ENCODE measurements at places on chromosomes 12 and 14.

GRCh38 chr12:48936379-48936979 is 11.2 kb upstream of the FKBP11 start:
- DNase-seq = peak; percentile 61

DNA sequence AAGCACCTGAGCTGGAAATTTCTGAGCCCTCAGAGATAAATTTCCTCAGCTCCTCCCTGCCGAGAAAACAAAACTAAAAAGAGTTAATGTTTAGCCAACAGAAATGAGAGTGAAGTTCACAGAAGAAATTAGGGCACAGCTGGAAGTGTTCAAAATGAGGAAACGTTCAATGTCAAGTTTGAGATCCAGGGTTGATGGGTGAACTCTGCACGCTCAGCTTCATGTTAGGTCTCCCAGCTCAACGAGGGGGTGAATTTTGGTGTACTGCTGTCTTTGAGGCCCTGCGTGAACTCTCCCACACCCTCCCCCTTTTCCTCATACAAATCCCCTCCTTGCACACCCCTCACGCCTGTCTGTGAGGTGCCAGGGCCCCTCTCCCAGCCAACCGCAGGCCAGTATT is 13.3 kb upstream of the OAS3 start:
- no peak for DNase-seq

DNA sequence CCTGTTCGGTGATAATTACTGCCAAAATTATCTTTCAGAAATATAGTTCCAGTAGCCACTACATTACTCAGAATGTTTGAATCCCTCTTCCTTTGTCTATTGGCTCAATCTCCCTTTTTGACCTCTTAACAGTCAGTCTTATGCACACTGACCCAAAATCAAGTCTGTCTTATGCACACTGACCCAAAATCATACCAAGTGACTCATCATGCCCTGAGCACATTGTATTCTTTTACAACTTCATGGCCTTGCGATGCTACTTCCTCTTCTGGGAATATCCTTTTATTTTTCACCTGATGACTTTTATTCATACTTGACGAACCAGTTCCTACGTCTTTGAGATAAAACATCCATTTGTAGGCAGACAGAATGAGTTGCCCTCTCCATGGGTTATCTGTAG is 182.3 kb downstream of the NPAS3 start:
- no peak for DNase-seq

DNA sequence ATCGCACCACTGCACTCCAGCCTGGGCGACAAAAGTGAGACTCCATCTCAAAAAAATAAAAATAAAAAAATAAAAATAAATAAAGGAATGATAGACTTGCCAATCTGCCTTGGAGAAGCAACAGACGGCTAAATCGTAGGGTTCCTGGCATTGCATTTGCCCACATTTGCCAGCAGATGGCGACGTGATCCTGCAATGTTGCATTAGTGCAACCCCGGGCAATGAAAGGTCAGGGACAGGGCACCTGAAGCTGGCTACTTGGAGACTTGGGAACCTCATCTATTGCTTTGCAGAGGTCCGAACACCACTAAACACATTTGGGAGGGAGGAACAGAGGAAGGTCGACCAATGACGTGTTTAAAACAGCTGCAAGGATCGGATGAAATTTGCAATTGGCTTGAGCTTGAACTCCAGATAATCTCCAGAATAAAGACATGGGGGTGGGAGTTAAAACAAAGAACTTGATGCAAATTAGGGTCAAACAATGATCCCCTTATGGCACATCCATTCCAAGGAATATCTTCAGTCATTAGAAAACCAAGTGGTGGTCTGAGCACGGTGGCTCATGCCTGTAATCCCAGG is 34.6 kb downstream of the SPRING1 start:
- peak; percentile 23 for DNase-seq

DNA sequence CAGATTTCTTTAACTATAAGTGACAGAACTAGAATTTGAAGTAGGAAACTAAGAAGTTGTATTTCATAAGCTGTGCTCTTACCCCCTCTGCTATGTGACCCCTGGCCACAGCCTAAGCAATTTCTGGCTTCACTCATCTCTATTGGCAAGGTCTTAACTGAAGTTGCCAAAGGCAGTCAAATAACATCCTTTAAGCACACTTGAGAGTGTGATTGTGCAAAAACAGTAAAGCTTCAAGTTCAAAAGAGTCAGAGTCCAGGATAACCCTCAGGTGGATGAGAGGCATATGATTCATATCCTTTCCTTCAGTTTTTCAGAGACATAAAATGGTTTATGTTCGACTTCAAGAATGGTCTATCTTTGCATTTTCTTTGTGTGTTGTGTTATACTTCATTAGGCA is 45.2 kb downstream of the GRIP1 start:
- DNase-seq = no peak

DNA sequence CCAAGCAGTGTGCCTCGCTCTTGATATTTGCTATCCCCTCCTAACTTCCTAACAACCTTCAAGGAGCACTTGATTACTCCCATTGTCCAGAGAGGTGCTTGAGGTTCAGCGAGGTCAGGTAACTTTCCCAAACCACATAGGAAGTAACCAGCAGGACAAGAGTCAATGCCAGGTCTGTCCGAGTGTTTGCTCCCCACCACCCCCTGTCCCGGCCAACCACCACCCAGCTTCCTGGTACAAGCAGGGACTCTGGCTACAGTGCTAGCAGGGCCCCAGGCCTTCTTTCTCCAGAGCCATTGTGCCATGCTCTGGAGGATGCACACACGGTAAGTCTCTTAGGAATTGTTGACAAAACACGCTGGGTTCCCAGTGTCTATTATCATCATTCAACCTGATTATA is 49.2 kb downstream of the SYNE3 start:
- no peak for DNase-seq

- DNase-seq = no peak
These were observed 85.3 kb downstream of the TMEM260 start for GRCh38 chr14:56664811-56665421.

- DNase-seq = no peak
These were observed 45.6 kb downstream of the FANCM start for GRCh38 chr14:45181329-45181728.

DNA sequence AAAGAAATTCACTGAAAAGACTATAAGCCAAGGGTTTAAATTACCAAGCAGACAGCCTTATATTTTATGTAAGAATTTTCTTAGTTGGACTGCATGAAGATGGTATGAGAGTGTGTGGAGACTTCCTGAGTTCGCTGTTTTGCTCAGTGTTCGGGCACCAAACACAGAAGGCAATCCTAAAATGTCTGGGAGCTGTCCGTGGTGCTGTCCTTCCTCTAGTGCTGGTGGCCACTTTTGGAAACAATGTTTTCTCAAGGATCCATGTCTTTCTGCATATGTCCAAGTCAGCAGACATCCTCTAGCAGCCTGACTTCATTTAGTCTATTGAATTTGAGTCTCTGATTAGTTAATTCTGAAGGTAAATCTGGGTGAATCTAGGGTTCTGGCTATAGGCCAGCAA is 135.8 kb downstream of the SLC8A3 start:
- DNase-seq = no peak

- no peak for DNase-seq
These were observed 13.2 kb upstream of the ARF6 start for GRCh38 chr14:49879646-49880204.

DNA sequence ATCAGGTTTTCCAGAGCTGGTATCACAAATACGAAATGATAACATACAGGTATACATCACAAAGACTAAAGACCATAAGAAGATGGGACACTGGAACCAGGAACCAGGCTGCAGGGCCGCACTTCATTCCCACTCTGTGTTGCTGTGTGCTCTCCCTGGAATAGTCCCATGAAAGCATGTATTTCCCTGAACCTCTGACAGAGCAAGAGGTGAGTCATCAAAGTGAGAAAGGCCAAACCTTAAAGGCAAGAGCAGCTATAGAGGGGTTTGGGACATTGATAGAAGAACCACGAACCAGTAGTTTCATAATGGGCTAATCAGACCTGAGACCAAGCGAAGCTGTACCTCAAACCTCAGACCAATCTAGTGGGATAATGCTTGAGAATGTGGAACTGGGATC is 283.0 kb upstream of the PRKD1 start:
- no peak for DNase-seq

GRCh38 chr14:79418649-79419415 is 792.5 kb downstream of the DIO2 start:
- DNase-seq = no peak

DNA sequence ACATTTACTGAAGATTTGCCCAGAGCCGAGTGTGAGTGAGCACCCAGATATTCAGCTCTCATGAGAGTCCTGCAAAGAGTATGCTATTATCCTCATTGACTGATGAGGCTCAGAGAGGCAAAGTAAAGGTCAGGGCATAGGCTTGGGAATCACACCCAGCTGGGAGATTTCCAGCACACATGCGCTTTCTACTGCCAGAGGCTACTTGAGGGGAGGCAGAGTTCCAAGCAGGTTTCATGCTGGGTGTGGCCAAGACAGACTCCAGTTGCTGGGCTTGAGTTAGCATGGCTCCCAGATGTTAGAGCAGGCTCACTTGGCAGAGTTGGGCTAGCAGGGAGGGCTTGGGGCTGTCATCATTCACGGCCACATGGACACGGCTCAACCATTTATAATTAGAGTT is 14.4 kb upstream of the FAM181A start:
- DNase-seq = no peak

DNA sequence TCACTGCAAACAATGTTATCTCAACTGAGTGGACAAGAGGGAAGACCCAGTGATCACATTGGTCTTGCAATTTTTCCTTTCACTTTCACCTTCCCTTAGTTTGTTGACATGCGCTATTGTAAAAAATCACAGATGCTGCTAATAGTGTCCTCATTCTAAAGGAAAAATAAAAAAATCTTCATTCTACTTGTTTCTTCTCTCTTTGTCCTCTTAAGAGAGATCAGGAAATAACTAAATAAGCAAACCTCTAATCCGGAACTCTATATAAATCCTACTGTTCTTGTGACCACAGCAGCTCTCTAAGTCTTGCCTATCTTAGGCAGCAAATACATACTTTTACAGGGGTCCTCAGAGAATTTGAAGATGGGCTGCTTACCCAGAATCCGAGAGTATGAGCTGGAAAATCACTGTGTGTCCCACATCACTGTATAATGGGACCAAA is 257.7 kb downstream of the NAV3 start:
- DNase-seq = no peak

DNA sequence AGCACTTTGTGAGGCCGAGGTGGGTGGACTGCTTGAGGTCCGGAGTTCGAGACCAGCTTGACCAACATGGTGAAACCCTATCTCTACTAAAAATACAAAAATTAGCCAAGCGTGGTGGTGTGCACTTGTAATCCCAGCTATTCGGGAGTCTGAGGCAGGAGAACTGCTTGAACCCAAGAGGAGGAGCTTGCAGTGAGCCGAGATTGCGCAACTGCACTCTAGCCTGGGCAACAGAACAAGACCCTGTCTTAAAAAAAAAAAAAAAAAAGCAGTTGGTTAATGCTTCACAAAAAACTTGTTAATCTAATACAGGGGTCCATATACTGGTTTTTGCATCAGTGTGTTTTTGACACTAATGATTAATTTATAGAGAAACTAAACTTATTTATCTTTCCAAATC is 18.5 kb upstream of the SLC7A8 start:
- no peak for DNase-seq

GRCh38 chr12:115404761-115405470 is 720.9 kb upstream of the TBX3 start:
- no peak for DNase-seq

DNA sequence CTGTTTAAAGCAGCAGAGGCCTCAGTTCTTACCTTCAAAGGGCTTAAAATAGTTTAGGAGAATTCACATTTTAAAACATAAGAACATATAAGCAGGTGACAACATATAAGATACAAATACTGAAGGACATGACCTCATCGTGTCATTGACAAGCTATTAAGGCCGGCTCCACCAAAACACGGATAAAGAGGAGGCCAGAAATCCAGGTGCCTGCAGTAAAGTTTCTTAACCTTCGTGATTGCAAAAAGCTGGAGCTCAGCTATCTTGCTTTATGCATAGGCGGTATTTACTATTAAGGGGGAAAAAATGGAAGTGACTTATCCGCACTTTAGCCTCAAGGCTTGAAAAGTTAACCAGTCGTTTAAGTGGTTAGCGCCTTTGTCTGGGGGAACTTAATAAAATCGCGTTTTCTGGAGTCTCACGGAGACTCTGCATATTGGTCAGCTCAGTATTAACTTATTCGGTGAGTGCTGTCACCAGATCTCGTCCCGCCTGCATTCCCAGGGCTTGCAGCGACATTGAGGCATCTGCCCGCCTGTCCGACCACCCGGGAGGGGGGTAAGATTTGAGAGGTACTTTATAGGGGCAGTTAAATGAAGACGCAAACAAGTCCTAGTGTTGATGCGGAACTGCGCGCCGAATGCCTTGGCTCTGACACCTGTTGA is 1.1 kb upstream of the SP1 start:
- no peak for DNase-seq

GRCh38 chr12:108099073-108099472 is 30.0 kb upstream of the WSCD2 start:
- DNase-seq = no peak

DNA sequence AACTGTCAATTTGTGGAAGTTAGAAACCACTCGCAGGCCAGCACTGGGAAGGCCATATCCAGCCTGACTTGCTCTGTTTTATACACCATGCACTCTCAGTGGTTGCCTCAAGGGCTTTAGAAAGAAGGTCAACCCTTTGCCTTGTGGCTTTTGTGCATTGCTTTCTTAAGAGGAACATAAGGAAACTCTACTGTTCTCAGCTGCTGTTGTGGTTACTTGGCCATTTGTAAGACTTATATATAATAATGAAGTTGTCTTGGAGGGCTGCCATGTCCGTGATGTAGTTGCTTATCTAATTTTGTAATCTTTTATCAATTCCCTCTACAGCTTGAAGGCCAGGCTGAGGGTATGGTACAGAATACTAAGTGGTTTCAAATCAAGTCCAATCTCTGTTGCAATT is 637.8 kb downstream of the DIO2 start:
- no peak for DNase-seq

GRCh38 chr12:109927622-109928021 is 27.5 kb downstream of the TCHP start:
- no peak for DNase-seq

- no peak for DNase-seq
These were observed 6.7 kb upstream of the CPNE8 start for GRCh38 chr12:38912116-38912515.
